Esophagus muscularis mucosa (tissue), 4 donors: ENCODE measurements at places on chromosomes 16 and 17. TPM values are rescaled to one million over a fixed set of nuclear protein-coding genes. Genes with fewer than 3 reads are reported as not detected.
A peak's percentile ranks its signal among the peaks of the same experiment; 100 is the strongest.

DNA sequence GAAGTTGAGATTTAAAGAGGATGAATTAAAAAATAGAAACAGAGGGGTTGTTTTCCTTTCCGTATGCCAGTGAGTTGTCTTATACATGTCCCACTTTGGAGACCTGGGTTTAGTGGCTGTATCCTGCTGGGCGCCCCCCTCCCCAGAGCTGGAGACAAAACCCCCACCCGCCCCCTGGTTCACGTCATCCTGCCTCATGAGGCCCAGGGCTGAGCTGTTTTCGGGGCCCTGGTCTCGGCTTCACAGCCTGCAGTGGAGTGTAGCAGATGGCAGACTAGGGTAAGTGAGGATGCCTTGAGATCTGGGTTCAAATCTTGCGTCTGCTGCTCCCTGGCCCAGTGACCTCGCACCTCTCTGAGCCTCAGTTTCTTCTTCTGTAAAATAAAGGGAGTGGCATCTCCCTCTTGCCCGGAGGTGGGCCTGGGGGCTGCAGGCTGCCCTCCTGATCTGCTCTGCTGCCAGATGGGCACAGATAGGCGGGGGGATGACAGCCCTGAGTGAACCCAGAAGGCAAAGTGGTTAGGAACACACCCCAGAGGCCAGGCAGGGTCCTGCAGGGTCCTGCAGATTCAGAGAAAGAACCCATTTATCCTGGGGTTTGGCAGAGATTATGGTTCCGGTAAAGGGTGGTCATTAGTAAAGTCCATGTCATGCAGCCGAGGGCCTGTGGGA is 45.1 kb downstream of the SOCS3 start:
- DNase-seq = no peak

DNA sequence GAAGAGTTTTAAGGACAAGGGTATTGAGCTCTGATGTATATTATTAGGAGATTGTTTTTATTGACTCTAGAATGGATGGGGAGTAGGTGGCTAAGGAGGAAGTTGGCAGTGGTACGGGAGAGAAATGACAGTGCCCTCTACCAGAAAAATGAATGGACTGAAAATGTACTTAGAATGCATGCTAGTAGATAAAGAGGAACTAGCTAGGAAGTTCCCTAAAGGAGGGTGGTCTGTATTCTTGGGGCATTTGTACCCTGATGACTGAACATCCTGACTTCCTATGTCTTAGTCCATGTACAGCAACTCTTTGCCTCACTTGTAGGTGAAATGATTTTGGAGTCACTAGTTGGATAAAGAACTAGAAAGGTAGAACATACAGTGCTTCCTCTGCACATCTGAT is 581.5 kb upstream of the RBFOX1 start:
- no peak for DNase-seq

GRCh38 chr17:66330646-66331037 is 28.2 kb downstream of the PRKCA start:
- no peak for DNase-seq

The KRT36 gene
- not detected for total RNA-seq

GRCh38 chr16:70800781-70801480 is at the start of gene VAC14:
TSS of gene VAC14 (minus strand) at chr16:70801158. CDS start at chr16:70800900, 258 bp downstream.
- peak; percentile 97 for DNase-seq

- DNase-seq = no peak
Observed at GRCh38 chr17:71437166-71437565, 683.7 kb upstream of the SOX9 start.

The MAP2K6 gene
- 3.1 TPM for total RNA-seq

DNA sequence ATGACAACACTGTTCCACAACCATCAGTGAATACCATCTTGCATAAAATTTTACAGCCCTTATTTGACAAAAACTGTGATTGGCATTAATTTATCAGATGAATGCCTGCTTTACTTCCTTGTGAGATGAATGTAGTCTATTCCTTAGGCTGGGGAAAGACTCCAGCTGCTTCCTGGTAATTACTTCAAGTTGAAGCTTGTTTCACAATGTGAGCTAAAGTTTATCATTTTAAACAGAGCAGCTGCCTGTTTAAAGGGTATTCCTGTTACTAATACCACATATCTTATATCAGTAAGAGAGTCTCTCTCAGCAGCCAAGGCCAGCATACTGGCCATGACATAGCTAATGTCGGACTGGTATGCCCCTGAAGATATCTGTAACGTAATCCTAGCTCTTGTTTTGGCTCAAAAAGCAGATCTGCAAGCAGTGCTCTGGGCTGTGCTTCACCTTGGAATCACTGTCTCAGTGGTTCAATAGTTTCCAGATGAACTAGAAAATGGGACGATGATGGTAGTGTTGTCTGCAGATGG is 13.2 kb upstream of the ARL2BP start:
- no peak for DNase-seq

The TP53TG3 gene
- total RNA-seq = not detected

The CBFA2T3 gene
- total RNA-seq = 3.4 TPM

- no peak for DNase-seq
Observed at GRCh38 chr17:27888945-27889344, 4.2 kb downstream of the LYRM9 start.

GRCh38 chr17:2682176-2682938 is 29.2 kb downstream of the CLUH start:
- DNase-seq = no peak

DNA sequence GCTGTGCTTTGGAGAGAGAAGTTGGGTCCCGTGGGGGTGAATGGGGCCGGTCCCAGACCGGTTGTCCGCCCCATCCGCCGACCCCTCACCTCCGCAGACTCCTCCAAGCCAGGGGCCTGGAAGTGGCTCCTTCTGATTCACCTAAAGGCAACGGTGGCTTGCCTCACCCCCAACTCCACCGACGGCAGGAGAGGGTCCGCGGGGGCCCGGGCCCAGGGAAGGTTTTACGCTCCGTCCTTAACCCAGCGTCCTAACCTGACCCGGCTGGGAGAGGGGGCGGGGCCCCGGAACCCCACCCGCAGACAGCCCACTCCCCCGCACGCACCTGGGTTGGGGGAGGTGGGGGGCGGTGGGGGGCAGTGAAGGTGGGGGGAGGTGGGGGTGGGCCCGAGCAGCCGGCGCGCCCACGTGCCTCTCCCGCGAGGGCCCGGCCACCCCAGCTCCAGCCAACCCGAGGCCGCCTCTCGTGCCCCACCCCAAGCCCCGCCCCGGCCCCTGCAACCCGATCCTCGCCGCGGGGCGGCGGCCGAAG is 12.7 kb upstream of the CD300A start:
- DNase-seq = no peak

- DNase-seq = no peak
Observed at GRCh38 chr17:39828443-39828842, 35.7 kb downstream of the IKZF3 start.

The NPIPB2 gene
- total RNA-seq = 12.0 TPM

DNA sequence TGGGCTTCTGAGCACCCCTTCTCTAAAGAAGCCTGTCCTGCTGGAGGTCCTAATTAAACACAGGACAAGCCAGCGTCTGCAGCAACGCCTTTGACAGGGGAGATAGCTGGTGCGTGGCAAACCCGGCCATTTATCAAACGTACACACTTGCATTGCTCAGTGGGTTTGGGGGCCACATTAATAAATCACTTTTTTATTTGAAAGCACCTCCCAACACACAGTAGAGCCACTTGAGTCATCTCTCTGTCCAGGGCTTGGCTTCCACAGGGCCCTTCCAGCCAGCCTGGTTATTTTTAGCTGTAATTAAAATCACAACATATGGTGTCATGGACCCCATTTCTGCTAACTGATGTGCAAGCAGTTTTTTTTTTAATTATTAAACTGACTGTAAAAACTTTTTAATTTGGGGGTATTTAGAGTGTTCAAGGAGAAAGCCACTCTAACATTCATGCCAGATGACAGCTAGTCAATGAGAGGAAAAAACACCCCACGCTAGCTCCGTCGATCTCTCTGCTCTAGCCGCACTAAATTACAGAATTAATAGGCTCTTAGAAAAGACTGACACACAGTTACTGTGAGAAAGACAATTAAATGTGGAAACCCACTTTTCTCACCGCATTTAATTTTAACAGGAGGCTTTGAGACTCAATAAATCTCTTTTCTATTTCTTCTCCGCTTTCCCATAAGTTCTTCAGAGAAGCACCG is 201.0 kb upstream of the WSCD1 start:
- DNase-seq = peak; percentile 75

GRCh38 chr16:28859326-28859725 is 4.3 kb upstream of the SH2B1 start:
- DNase-seq = no peak

The TEKT3 gene
- total RNA-seq = not detected
